Thyroid gland (tissue), 4 donors: ENCODE measurements at places on chromosomes 2 and 18. TPM values are rescaled to one million over a fixed set of nuclear protein-coding genes. Genes with fewer than 3 reads are reported as not detected.

GRCh38 chr2:136085453-136086209 lies 32.3 kb downstream of the CXCR4 start:
- H3K27me3 ChIP-seq, result no peaks in the 10 kb centered on the region
- H3K27ac ChIP-seq, result no peak overlapping the region
- DNase-seq, result no peak
- H3K4me3 ChIP-seq, result no peak overlapping the region
- no peaks in the 10 kb centered on the region for H3K4me1 ChIP-seq
- no peaks in the 10 kb centered on the region for H3K36me3 ChIP-seq

DNA sequence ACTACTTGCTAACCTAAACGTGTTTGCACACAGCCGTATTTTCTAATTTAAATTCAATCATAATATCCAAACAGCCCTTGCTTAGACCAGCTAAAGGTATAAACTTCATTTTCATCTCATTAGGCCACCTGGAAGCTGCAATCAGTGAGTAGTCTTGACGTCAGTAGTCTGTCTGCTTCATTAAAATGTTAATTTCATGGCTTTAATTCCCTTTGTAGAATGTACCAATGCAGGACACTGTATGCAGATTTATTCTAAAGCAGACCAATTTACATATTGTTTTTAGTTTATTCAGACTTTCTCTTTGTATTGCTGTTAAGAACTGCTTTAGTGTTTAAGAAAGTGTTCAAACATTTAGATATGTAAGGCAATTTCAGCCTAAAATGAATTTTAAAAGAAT lies 158.2 kb downstream of the LCLAT1 start:
- no peaks in the 10 kb centered on the region for H3K4me1 ChIP-seq
- no peak overlapping the region for H3K4me3 ChIP-seq
- no peak overlapping the region for H3K27ac ChIP-seq

Gene DIPK1C
- total RNA-seq, result not detected

Gene NGEF
- total RNA-seq, result not detected

GRCh38 chr2:232162187-232162586 lies 200.7 kb downstream of the DIS3L2 start:
- H3K4me3 ChIP-seq, result no peak overlapping the region
- no peaks in the 10 kb centered on the region for H3K4me1 ChIP-seq
- peaks cover 5% of the 10 kb centered on the region for H3K36me3 ChIP-seq
- no peak for DNase-seq

Gene DUSP19
- total RNA-seq, result 3.7 TPM

GRCh38 chr2:233501198-233502076 lies 65.1 kb downstream of the USP40 start:
- no peaks in the 10 kb centered on the region for H3K27me3 ChIP-seq

DNA sequence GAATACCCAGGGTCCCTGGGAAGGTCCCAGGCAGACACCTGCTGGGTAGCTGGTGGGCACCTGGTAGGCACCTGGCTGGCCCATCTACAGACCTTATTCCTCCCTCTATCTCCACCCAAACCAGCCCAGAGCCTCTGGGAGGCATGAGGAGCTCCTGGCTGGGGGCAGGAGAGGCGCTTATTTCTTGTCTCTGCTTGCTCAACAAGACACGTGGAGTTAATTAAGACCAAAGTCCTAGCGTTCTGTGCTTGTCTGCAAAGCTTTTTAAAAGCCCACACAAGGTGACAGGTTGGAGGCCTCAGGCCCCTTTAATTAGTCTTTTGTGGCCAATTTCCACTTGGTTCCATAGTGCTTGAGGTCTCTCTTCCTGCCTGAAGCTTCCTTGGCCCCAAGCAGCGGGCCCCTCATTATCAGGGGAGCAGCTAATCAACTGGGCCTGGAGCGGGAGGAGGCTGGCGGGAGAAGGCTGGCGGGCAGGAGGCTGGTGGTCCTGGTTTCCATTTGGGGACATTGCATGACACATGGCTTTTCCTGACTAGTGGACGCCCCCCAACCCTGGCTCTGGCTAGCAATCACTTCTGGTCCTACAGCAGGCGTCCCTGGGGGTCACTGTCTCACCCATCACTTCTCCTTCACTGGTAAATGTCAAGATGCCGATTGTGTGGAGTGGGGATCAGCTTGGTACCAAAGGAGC lies 65.4 kb upstream of the HDAC4 start:
- no peaks in the 10 kb centered on the region for H3K4me1 ChIP-seq
- H3K36me3 ChIP-seq, result no peaks in the 10 kb centered on the region
- no peaks in the 10 kb centered on the region for H3K27me3 ChIP-seq
- no peak for DNase-seq

DNA sequence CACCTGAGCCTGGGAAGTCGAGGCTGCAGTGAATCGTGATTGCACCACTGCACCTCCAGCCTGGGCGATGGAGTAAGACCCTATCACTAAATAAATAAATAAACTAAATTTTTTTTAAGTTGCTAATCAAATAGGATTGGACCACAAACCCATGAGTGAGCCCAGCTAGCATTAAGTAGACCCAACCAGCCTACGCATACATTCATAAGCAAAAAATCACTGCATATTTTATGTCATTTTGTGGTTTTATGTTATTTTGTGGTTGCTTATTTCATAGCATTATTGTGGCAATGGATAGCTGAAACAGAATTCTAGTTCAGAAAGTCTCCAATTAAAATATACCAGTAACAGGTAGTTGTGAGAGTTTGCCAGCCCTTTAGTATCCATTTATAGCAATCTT lies 29.1 kb upstream of the ZC3H15 start:
- H3K27me3 ChIP-seq, result no peaks in the 10 kb centered on the region
- no peak overlapping the region for H3K4me3 ChIP-seq
- H3K27ac ChIP-seq, result no peak overlapping the region
- no peaks in the 10 kb centered on the region for H3K36me3 ChIP-seq
- no peaks in the 10 kb centered on the region for H3K4me1 ChIP-seq

Gene SPIRE1
- 39.5 TPM for total RNA-seq

Gene ERCC3
- 37.0 TPM for total RNA-seq

- no peaks in the 10 kb centered on the region for H3K27me3 ChIP-seq
- peaks cover 5% of the 10 kb centered on the region for H3K4me1 ChIP-seq
- H3K4me3 ChIP-seq, result no peak overlapping the region
- no peak overlapping the region for H3K27ac ChIP-seq
- H3K36me3 ChIP-seq, result no peaks in the 10 kb centered on the region
Observed at GRCh38 chr18:79411614-79412526, 16.1 kb downstream of the NFATC1 start.

- DNase-seq, result no peak
- no peaks in the 10 kb centered on the region for H3K27me3 ChIP-seq
- no peak overlapping the region for H3K4me3 ChIP-seq
- H3K27ac ChIP-seq, result no peak overlapping the region
- H3K36me3 ChIP-seq, result no peaks in the 10 kb centered on the region
Observed at GRCh38 chr2:143258126-143258892, 129.1 kb downstream of the ARHGAP15 start.

GRCh38 chr2:25374411-25374810 lies 32.7 kb upstream of the DNMT3A start:
- H3K4me3 ChIP-seq, result no peak overlapping the region
- no peak overlapping the region for H3K27ac ChIP-seq
- no peaks in the 10 kb centered on the region for H3K36me3 ChIP-seq
- H3K4me1 ChIP-seq, result peaks cover 8% of the 10 kb centered on the region
- no peak for DNase-seq

Gene ASAP2
- 55.3 TPM for total RNA-seq

- DNase-seq, result no peak
- H3K4me3 ChIP-seq, result no peak overlapping the region
- H3K36me3 ChIP-seq, result no peaks in the 10 kb centered on the region
Observed at GRCh38 chr18:10320791-10321190, 133.6 kb upstream of the APCDD1 start.

GRCh38 chr2:160387558-160388262 lies 105.9 kb downstream of the RBMS1 start:
- H3K36me3 ChIP-seq, result no peaks in the 10 kb centered on the region
- no peak overlapping the region for H3K4me3 ChIP-seq
- peaks cover 37% of the 10 kb centered on the region for H3K4me1 ChIP-seq
- no peaks in the 10 kb centered on the region for H3K27me3 ChIP-seq
- peak; percentile 27 for DNase-seq
- H3K27ac ChIP-seq, result peak overlapping the region; percentile 57

Gene SERPINB3
- total RNA-seq, result not detected

GRCh38 chr2:2577407-2577831 lies 246.3 kb upstream of the MYT1L start:
- no peak for DNase-seq
- H3K4me1 ChIP-seq, result no peaks in the 10 kb centered on the region
- H3K4me3 ChIP-seq, result no peak overlapping the region
- H3K27ac ChIP-seq, result no peak overlapping the region
- no peaks in the 10 kb centered on the region for H3K27me3 ChIP-seq
